ENCODE measurements at places on chromosomes 6 and 20. TPM values are rescaled to one million over a fixed set of nuclear protein-coding genes. Genes with fewer than 3 reads are reported as not detected.

ERVFRD-1 gene
- not detected for total RNA-seq

LRP11 gene
- total RNA-seq = 25.3 TPM

SLPI gene
- 56.9 TPM for total RNA-seq

CD24 gene
- total RNA-seq = 13.2 TPM

LY6G6D gene
- 21.2 TPM for total RNA-seq

C6orf58 gene
- not detected for total RNA-seq

Data from sigmoid colon (tissue), 7 donors.